ENCODE measurements at places on chromosomes 4 and X.

DNA sequence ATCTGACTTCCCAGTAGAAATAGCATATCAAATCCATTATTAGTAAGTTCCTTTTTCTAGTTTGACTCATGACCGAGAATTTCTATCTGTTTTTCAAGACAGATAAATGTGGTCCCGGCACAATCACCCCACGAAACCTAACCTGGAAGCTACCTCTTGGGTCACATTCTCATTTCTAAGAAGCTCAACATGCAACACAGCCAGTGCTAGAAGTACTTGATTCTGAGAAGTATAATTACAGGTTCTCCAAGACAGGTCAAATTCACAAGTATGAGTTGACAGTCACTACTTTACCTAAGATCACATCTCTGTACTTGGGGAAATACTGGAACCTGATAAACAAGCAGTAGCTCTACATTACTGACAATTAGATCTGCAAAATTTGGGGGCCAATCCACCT is 54.0 kb upstream of the PLAC1 start:
- DNase-seq = no peak

DNA sequence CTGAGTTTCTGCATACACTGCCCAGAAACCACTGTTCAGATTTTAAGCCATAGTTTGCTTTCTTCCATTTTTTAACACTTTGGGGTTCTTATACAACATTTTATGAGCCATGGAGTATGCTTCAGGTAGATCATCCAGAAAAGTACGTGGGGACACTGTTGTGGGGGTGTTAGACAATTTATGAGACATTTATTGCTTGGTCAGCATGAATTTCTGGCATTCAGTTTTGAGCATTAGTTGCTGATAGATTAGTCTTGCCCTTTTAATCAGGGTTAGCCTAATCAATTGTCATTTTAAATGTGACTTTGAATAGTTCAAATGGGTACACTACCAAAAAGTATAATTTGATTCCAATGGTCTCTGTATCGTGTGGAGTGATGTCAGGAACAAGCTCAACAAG is 434.9 kb downstream of the GPM6A start:
- DNase-seq = no peak

GRCh38 chrX:136261321-136261720 is 10.1 kb upstream of the MAP7D3 start:
- DNase-seq = no peak

GRCh38 chr4:178205826-178206225 is 763.6 kb upstream of the AGA start:
- DNase-seq = no peak

- DNase-seq = no peak
Observed at GRCh38 chr4:48727666-48728459, 52.2 kb downstream of the FRYL start.

DNA sequence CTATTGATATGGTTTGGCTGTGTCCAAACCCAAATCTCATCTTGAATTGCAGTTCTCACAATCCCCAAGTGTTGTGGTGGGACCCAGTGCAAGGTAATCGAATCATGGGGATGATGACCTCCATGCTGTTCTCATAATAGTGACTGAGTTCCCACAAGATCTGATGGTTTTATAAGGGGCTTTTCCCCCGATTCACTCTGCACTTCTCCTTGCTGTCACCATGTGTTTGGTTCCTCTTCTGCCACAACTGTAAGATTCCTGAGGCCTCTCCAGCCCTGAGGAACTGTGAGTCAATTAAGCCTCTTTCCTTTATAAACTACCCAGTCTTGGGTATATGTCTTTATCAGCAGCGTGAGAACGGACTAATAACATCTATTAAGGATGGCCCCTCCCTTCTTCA is 68.8 kb downstream of the FBXW7 start:
- DNase-seq = no peak

- DNase-seq = no peak
Observed at GRCh38 chr4:144818136-144818535, 172.2 kb downstream of the HHIP start.

GRCh38 chrX:20224814-20225487 is 41.8 kb downstream of the RPS6KA3 start:
- DNase-seq = no peak

DNA sequence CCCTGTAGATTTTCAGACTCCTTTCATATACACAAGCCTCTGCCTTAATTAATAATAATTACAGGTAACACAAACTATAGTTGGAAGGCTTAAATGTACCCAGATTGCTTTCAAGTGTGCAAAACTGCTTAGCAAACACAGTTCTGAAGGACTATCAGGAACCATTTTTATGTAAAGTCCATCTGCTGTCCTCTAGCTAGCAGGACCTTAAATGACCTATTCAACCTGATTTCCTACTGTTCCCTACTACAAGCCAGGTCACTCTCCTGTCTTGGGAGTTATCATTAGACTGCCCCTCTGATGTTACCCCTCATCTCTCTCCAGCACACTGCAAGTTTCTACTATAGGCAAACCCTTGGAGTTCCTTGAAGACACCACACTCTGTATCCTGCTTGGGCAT is 157.3 kb downstream of the GBA3 start:
- no peak for DNase-seq

GRCh38 chrX:21661316-21661715 is 3.2 kb upstream of the KLHL34 start:
- no peak for DNase-seq

GRCh38 chr4:188307591-188307990 is 168.3 kb downstream of the TRIML1 start:
- no peak for DNase-seq

- no peak for DNase-seq
Observed at GRCh38 chr4:18049446-18049845, 27.9 kb upstream of the LCORL start.

- no peak for DNase-seq
Observed at GRCh38 chrX:9466124-9466495, 1.3 kb downstream of the TBL1X start.

GRCh38 chrX:115616943-115617563 is 56.1 kb downstream of the PLS3 start:
- no peak for DNase-seq

DNA sequence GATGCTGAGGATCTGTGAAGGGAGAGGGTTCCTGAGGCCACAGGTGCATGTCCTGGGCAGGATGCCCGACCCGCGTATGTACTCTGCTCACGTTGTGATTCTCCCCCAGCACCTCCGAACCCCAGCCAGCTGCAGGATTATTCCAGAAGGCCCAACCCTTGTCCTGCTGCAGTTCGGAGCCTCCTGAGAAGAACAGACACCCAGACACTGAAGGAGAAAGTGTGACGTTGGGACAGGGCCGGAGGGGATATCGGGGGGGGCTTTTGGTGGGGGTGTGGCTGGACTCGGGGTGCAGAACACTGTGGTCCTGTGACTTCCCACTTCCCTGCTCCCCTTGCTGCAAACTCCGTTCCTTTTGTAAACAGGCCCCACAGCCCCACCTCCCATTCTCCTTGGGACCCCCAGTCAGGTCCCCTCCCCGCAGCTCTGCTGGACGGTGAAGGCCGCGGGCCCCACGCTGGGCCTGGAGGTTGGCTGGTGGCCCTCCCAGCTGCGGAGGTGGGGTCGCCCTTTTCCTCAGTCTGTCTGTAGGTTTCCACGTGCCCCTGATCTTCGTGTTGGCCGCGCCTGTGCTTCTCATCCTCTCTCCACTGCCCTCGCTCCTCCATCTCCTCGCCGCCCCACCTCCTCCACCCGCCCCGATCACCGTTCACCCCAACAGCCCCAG is 83.0 kb upstream of the ADRA2C start:
- DNase-seq = no peak

DNA sequence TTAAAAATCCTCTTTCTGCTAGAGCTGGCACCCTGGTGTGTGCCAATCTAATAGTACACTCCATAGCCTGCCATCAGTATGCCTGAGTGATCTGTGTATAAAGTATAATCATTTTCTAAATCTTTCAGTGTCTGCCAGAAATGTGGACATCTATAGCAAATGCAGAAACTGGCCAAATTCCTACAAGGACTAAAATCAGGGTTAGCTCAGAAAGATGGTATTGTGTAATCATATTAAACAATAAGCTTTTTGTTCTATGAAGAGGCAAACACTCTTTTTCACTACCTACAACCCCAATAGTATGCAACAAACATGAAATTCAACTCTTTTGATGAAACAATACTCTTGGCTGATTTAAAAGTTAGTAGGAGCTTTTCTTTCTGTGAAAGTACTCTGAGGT is 7.7 kb upstream of the TXLNG start:
- DNase-seq = no peak

- no peak for DNase-seq
Observed at GRCh38 chrX:130260316-130260715, 8.4 kb downstream of the ZNF280C start.

DNA sequence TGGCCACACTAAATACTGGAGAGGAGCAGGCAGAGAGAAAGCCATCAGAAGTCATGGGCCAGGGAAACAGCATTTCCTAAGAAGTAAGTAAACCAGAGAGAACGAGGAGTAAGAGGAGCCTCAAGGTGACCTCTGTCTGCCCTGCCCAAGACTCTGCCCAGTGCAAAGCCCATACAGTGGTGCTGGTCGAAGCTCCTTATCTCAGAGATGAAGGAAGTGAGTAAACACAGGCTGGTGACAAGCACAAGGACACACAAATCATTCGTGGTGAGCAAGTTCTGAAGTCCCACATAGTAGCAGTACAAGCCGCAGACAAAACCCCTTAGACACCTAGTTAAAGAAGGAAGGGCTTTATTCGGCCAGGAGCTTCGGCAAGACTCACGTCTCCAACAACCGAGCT is 62.7 kb downstream of the DCTD start:
- no peak for DNase-seq

GRCh38 chrX:51836823-51837222 is 56.6 kb upstream of the MAGED1 start:
- DNase-seq = no peak

GRCh38 chr4:48331577-48332330 is 9.6 kb upstream of the SLAIN2 start:
- no peak for DNase-seq

DNA sequence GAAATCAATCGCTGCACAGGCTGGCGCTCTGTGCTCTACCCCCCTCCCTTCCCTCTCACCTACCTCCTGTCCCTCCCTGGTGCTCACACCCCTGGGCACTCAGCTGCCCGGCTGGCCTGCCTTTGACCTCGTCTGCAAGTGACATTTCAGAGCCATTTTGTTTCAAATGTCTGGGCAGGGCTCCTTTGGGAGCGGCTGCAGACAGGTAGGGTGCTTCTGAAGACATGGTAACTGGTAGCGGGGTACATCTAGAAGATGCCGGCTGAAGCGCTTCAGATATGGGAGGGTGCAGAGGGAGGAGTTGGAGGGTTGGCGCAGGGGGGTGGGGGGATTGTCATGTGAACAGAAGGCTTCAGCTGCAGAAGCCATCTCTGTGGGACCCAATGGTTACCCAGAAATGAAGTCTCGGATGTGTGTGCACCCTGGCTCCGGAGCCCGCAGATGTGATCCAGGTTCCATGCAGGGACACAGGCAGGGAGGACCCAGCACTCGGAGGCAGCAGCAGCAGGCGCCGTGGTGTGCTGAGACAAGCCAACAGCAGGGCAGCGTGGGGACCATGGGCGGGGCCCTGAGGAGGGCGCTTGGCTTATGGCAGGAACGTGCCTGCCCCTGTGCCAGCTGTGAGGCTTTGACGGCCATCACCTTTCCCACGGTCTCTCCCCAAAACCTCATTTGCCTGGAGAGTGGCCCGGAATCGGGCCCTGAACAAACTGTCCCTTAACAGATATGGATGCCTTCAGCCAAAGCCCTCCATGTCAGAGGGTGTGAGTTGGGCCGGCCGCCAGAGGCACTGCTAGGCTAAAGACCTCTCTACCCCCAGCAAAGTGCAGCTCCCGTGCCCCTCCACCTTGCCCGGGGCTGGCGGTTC is 7.6 kb upstream of the DUSP9 start:
- no peak for DNase-seq

DNA sequence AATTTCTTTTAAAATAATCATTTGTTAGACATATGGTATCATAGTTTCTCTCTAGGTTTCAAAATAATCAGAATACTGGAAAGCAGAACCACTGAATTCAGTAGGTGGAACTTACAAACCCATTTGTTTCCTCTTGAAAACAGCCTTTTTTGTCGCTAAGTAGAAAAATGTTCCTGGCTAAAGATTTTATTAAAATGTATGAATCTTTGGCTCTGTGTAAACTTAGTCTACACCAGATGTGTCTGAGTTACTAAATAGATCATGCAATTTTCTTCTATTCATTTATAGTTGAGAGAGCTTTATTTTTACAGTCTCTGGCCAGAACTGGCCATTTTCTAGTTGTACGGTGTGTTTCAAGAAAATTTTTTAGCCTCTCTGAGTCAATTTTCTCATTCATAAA is 1.0 kb downstream of the CYSLTR1 start:
- no peak for DNase-seq

DNA sequence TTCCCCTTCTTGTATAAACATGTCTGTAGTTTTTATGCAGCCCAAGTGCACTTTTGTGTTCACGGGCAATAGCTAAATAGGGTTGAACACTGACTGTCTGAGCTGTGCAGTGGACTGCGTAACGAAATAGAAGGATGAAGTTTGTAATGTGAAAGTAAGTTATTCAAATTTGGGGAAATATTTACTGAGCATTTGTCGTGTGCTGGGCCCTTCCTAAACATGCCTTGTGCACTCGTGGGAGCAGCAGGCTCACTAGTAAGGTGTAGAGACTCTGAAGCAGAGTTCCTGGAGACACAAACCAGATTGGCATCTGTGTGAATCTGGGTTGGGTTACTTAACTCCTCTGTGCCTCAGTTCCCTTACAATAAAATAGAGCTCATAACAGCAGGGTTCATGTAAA is 51.7 kb upstream of the C1QTNF7 start:
- DNase-seq = no peak

GRCh38 chr4:47873877-47874541 is 36.1 kb upstream of the CORIN start:
- DNase-seq = no peak

- no peak for DNase-seq
Observed at GRCh38 chr4:55730280-55730931, 89.2 kb upstream of the EXOC1L start.

DNA sequence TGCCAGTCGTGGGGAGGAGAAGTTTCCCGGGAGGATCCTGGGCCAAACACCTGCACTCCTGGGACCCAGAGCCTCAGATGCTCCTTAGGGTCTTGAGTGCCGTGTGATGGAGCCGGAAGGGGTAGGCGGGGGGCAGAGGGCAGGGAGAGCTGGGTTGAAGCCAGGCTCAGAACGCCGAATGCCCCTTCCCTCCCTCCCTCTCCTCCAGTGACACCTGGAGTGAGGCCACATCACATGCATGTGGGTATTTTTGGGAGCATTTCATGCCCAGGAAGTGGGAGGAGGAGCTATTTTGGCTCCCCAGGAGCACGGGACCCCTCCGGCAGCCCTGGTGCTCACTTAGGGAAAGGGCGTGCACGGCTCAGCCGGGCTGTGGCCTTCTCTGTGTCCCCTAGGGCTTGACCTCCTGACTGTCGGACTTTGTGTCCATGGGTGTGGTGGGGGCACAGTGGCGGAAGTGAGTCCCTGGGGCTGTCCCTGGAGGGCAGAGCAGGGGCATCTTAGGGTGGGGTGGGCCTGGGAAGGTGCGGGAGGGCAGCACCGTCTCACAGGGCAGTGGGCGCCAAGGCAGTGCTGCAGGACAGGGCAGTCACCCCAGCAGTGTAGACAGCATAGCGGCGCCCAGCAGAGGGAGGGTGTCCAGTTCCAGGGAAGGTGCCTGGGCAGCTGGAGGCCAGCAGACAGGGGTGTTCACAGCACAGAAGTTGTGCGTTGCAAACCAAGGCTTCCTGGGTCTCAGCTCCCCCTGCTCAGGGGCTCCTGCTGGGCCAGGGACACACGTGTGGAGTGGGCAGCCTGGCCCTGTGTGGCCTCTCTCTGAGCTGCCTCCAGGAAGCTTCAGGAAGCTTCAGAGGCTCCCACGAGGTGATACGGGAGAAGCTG is 4.9 kb upstream of the CPLX1 start:
- DNase-seq = no peak

- DNase-seq = no peak
Observed at GRCh38 chr4:141898346-141898745, 262.0 kb downstream of the IL15 start.

Data from AG04450 (cell line).